NCI-H510A treated with DMSO at 0.1 percent for 48 hours (cell line): ENCODE measurements at places on chromosomes 5 and 9.

DNA sequence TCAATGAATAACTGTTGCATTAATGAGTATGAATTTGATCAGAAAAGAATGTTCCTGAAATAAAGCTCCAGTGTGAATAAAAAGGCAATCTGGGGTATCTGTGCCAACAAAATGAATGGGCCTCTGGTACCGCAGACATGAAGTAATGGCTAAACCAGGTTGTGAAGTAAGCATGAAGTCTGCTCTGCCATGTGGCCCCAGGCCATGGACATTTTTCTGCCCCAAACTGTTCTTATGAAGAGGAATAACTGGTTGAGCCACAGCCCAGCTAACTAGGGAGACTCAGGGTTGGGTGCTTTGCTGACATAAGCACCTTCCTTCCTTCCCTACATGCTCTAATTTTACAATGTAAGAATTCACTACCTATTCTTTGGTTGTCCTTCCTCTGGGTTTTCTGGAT, 147.4 kb upstream of the LRRTM2 start:
- DNase-seq, result no peak

- peak; percentile 54 for DNase-seq
Measured at GRCh38 chr9:130235558-130236435, 29.8 kb upstream of the HMCN2 start.

- no peak for DNase-seq
Measured at GRCh38 chr9:27851858-27852257, 278.6 kb upstream of the C9orf72 start.

DNA sequence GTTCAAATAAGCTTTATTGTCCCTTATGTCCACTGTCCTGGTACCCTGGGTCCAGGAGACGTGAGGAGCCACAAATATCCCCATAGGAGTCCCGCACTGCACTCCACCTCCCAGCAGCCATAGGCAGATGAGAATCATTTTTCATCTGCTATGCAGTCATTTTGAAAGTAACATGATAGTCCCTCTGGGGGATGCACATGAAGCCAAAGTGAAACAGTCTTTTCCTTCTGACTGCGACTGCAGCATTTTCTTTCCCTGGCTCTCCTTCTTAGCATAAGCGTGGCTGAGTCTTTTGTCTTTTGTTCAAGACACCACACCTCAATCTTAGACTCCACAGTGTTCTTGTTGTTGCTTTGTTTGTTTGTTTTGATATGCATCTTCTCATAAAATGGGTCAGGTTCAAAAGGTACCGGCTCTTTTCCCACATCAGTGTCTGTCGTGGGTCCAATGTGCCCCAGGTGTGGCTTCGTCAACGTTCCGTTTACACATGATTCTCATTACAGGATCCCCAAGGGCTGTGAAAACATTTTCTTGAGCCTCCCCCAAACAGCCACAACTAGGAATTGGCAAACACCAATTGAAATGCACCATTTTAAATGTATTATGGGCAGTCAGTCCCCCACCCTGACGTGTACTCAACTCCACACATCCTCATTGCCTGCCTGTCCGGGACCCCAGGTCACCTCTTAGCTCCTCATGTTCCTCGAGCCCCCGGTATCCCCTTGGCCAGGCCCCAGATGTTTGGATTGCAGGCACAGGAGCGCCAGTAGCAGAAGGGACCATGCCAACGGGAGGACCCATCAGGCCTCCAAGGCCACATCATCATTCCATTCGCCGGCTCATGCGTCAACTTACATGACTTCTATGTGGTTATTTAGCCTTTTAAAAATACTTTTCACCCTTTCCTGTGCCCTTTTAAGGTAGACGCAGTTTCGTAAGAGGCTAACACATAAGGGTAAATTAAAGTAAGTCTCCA, 237.8 kb upstream of the DAPK1 start:
- no peak for DNase-seq

- DNase-seq, result no peak
Measured at GRCh38 chr9:98678244-98678842, 30.4 kb downstream of the GABBR2 start.

DNA sequence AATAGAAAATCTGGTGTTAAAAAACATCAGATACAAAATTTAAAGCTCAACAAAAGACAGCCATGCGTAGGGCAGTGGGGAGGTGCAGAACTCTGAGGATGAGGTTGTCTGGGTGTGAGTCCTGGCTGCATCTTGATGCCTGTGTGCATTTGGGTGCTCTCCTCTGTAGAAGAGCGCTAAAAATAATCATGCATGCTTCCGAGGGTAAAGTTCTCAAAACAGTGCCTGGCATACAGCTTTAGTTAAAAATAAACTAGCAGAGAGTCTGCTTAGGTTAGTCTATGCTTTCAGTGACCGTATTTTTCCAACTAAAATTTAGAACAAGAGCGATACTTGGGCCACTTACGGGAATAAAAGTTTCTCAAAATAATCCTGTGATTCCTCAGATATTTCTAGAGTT, 55.5 kb upstream of the SPATA31C2 start:
- no peak for DNase-seq

- no peak for DNase-seq
Measured at GRCh38 chr5:90690307-90690706, 131.7 kb downstream of the ADGRV1 start.

DNA sequence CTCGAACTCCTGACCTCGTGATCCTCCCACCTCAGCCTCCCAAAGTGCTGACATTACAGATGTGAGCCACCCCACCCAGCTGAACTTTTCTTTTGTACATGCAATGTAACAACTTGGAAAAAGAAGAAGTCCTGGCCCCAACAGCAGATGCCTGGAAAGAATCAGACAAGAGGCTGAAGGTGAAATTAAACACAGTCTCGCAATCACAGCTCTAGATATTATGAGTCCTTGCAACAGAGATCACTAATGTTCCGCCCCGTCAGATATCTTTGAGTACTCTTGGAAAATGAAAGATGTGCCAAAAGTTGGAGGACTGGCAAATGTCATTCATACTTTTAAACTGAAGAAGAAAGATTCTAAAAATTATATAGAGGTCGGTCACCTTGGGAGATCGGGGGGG, 254.3 kb downstream of the GLIS3 start:
- no peak for DNase-seq

DNA sequence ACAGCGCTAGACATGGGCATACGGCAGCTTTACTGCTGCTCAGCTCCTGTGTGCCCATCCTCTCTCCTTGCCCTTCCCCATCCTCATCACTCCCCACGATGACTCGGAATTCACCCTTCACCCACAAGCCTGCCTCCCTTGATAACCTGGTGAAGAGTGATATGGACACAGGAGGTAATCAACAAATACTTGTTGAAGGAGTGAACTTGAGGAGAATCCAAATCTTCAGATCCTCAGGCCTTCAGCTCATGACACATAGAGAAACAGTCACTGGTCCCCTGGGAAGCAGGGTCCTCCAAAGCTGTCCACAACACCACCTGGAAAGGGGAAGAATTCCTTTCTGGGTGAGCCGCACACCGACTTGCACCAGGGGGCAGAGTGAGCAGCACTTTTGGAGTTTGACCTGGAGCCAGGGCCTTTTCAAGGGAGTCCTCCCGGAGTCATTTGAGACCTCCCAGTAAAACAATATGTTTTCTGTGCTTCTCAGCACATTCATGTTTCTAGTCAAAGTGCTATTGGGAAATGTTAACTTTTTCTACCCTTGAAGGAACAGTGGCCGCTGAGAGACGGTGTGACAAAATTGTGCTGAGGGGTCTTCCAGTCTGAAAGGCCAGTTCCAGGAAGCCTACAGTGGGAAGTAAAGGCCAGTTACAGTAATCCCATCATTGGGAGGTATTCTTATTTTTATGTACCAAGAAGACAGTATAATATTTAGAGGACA, 332.3 kb downstream of the CWC27 start:
- peak; percentile 22 for DNase-seq

GRCh38 chr5:76500633-76501393, 97.7 kb downstream of the IQGAP2 start:
- no peak for DNase-seq

- DNase-seq, result no peak
Measured at GRCh38 chr5:172010278-172010677, 3.8 kb upstream of the FBXW11 start.

- no peak for DNase-seq
Measured at GRCh38 chr5:16551628-16552027, 65.2 kb downstream of the RETREG1 start.

GRCh38 chr5:147874910-147875367, 3.6 kb upstream of the SCGB3A2 start:
- no peak for DNase-seq

DNA sequence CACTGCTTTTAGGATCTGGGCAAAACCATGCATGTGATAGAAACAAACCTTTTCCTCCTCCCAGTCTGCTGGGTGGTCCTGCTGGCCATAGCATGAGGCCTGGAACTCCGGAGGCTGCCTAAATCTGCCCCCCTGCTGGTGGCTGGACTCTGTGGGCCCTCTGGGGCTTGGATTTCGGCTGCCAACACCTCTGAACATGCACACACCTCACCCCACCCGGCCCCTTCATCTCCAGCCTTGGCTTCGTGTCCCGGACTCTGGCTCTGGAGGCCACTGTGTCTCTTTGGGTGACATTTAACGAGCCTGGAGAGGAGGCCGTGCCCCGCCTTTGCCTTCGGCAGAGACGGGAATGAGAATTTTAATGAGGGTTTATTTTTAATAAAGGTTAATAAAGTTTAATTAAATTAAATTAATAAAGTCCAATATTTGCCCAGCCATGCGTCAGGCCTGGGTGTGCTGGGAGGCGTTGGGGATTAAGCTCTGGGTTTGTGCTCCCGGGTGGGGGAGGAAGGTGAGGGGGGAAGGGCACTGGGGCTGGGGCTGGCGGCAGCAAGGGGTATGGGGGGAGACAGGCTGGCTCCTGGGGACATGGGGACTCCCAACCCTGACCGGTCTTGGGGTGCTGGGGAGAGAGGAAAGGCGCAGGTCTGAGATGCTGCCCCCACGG, 251.8 kb downstream of the PBX3 start:
- no peak for DNase-seq

- DNase-seq, result no peak
Measured at GRCh38 chr9:35311891-35312639, 150.3 kb downstream of the UNC13B start.

GRCh38 chr5:151528996-151529395, 62.1 kb downstream of the FAT2 start:
- no peak for DNase-seq

GRCh38 chr9:124788542-124789217, 11.7 kb downstream of the OLFML2A start:
- DNase-seq, result no peak

DNA sequence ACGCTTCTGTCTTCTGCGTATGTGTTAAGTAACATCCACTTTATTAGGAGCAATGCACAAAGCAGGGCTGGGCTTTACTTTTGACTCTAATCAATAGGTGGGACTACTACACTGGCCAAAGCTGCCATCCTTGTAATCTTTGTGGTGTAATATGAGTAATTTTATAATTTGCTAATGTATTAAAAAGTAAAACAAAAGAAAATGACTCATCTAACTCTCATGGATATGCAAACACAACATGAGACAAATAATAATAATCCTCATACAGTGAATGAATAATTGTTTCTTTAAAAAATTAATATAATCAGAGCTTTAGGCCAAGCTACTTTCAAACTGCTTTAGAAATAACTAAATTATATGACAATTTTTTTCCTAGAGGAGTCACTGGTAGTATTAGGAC, 90.7 kb downstream of the NR3C1 start:
- DNase-seq, result no peak

- no peak for DNase-seq
Measured at GRCh38 chr5:122420091-122420490, 108.1 kb downstream of the SNCAIP start.

GRCh38 chr5:111134087-111134486, 41.9 kb downstream of the WDR36 start:
- no peak for DNase-seq

DNA sequence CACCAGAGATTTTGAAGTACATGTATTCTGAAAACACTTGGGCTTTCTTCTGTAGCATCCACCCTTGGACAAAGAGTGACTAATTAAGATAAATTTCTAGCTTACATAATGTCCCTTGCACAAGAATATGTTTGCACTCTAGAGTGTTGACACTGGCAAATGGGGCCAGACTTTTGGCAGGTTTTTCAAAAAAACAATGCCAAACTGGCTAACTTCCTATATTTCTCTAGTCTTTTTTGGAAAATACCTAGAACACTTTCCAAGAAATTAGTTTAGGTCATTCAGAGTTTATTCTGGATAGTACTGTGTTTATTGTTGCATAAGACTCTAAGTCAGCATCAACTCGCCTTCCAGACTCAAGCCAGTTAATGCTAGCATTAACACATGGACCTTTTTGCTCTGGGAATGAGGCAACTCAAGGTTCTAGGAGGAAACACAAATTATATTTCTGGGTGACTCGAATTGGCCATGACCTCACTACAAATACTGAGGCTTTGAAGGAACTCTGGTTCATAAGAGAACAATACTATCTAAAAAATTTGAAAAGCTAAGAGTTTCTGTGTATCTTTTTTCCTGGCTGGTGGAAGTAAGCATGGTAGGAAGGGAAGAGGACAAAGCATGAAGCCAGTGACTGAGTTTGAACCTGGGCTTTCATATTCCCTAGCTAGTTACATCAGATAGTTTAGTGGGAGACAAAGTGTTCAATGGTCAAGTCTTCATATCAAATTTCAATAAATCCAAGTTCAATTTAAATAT, 101.6 kb downstream of the NREP start:
- DNase-seq, result no peak

DNA sequence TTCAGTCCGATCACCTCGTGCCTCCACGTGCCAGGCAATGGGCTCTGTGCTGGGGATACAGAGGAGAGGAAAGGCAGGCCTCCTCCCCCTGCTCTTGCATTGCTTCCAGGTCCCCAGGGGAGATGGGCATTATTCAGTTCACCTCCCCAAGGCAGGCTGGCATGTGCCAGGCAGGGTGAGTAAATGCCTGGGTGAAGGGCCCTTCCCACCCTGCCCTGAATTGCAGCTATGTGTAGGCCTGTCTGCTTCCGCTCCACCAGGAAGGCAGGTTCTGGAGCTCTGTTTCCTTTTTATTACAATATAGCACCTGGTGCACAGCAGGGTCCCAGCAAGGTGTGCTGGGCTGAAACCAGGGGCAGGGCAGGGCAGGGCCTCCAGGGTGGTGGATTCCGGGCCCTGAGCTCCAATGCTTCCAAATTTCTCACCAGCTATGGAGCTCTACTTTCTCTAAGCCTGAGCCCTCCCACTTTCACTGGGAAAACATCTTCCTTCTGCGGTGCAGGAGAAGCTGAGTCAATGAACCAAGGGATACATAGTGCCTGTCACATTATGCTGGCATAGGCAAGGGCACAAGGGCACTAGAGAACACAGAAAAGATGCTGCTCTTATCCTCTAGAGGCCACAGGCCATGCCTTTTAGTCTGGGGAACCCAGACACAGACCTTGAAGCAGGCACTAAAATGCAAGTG, 42.0 kb downstream of the SHB start:
- DNase-seq, result no peak

DNA sequence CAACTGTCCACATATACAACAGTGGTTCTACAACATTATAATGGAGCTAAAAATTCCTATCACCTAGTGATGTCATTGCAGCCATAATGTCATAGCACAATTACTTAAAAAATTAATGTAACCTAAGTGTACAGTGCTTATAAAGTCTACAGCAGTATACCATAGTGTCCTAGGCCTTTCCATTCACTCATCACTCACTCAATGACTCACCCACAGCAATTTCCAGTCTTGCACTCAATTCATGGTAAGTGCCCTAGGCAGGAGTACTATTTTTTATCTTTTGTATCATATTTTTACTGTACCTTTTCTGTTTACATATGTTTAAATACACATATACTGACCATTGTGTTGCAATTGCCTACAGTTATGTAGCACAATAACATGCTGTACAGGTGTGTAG, 9.6 kb upstream of the PUM3 start:
- no peak for DNase-seq
